Hematopoietic multipotent progenitor cell treated with erythropoietin and hydrocortisone succinate and interleukin-3 and kit ligand, for 6 days (in vitro differentiated cells): ENCODE measurements at places on chromosomes 1 and 21.

DNA sequence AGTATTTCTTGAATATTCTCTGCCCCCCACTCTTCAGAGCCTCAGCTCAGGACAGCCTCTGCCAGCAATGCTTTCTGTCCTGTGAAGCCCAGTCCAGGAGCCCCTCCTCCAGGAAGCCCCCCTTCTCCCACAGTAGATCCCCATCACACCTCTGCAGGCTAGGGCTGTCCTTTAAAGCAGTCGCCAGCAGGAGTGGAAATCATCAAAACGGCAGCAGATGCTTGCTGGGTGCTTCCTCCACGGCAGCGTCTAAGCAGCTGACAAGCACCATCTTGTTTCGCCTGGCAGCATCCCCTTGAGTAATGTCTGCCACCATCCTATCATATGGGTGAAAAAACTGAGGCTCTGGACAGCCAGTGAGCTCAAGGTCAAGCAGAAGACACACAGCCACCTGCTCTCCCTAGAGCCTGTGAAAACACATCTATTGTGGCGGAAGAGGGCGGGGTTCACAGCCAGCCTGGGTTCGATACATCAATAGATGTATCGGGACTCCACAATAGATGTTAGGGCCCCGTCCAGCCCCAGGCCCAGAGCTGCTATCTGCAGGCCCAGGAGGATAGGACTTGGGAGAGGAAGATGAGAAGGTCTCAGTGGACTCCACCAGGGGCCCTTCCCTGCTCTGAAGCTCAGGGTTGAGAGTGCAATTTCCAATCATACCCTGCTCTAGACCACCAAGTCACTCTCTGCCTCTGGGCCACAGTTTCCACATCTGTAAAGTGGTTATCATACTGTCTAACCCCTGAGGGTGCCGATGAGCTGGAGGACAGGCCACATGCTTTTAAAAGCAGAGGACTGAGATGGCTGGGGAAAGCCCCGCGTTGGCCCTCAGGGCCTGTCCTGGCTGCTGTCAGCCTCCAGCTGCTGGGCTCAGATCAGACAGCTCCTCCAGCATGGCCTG, 17.5 kb downstream of the RUNX3 start:
- no peak for DNase-seq

GRCh38 chr1:169941982-169942830, 48.5 kb upstream of the SCYL3 start:
- DNase-seq, result no peak

DNA sequence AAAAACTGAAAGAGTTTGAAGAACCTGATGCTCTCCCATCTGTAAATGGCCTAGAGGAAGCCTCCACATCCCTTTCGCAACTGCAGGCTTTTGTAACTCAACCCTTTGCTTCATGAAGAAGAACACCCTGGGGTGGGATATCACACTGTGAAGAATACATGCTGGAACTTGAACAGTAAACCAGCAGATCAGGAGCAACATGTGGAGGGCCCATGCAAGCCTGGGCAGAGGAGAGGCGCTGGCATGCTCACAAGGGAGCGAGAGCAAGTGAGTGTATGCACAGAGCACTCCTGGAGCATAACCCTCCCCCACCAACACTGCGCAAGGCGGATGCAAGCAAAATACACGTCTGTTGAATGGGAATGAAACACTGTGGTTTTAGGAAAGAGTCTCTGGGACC, 24.6 kb upstream of the SPAG17 start:
- peak; percentile 4 for DNase-seq

- DNase-seq, result no peak
Observed at GRCh38 chr1:180282401-180283044, 52.5 kb downstream of the LHX4 start.

DNA sequence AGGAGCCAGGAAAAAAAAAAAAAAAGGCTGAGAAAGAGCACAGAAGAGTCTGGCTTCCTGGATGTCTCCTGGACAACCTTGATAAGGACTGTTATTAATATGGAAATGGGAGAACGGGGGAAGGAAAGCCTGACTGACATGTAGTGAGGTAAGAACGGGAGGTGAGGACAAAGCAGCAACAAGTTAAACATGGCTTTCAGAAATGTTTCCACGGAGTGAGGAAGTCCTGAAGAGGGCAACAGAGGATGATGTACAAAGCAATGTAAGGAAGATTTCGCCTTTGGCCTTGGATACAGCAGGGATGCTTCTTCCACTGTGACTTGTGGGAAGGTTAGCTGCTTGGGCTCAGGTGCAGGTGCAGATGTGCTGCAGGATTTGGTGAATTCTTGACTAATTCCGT, 11.9 kb upstream of the NIBAN1 start:
- peak; percentile 44 for DNase-seq

DNA sequence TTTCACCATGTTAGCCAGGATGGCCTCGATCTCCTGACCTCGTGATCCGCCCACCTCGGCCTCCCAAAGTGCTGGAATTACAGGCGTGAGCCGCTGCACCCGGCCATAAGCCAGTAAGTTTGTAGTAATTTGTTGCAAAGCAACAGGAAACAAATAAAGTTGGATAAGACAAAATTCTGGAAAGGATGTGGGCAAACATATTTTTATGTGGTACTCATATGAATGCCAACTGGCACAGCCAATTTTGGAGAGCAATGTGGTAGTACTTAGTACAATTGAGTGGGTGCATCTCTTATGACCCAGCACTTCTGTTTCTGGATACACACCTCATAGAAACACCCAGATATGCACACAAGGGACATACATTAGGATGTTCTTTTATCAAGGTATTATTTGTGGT, 8.4 kb upstream of the IL12RB2 start:
- no peak for DNase-seq

DNA sequence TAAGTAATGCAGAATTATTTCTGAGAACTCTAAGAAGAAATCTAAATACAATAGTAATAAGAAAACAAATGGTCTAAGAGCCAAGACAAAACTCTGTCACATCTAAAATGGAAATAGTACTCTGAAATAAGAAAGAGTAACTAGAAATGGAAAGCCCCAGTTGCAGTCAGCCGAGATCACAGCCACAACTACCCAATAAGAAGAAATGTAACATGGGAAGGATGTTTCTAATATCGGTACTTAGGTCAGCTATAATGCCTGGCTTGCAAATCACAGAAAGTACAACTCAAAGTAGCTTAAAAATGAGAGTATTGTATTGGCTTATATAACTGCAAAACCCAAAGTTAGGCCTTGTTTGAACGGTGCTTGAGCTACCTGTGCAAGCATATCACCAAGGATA, 58.6 kb upstream of the USP25 start:
- DNase-seq, result no peak

GRCh38 chr1:228147768-228148167, 2.0 kb upstream of the GJC2 start:
- DNase-seq, result no peak

GRCh38 chr1:213858581-213858980, 129.2 kb upstream of the PROX1 start:
- DNase-seq, result no peak

GRCh38 chr1:168947041-168947440, 159.4 kb upstream of the ATP1B1 start:
- DNase-seq, result no peak

DNA sequence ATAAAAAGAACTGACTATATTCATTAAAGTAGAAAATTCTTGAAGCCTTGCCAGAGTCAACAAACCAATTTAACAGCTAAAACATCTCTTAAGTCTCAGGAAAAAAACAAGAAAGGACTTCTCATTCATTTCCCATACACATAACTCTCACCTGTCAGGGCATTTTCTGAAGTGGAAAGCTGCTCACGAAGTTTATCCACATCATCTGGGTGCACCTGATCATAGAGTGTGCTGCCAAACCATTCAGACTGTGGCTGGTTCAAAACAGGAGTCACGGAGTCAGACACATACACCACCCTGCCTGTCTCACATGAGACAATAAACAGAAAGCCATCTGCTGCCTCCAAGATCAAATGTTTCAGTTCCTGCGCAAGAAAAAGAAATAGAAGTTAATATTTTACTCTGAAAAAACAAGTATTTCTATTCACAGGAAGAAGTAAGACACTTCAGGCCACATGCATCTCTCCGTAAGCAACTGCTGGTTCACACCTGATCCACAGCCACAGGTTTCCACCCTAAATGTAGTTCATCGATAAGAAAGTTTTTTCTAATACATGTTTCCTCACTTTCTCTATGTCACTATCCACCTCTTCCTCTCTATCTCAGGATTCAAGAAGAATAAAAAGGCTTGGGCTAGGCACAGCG, 28.2 kb upstream of the CTSK start:
- no peak for DNase-seq

GRCh38 chr1:224392411-224393249, 36.0 kb downstream of the CNIH4 start:
- peak; percentile 90 for DNase-seq

DNA sequence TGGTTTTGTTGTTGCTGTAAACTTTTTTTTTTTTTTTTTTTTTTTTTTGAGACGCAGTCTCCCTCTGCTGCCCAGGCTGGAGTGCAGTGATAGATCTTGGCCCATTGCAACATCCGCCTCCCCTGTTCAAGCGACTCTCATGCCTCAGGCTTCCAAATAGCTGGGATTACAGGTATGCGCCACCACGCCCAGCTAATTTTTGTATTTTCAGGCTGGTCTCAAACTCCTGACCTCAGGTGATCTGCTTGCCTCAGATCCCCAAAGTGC, 78.9 kb upstream of the SLC45A1 start:
- no peak for DNase-seq

- no peak for DNase-seq
Observed at GRCh38 chr1:6037338-6037762, 8.3 kb upstream of the KCNAB2 start.

GRCh38 chr1:18794561-18794960, 64.9 kb downstream of the TAS1R2 start:
- no peak for DNase-seq

GRCh38 chr1:52659851-52660596, 27.1 kb downstream of the SHISAL2A start:
- no peak for DNase-seq

- no peak for DNase-seq
Observed at GRCh38 chr1:215780139-215780538, 213.0 kb downstream of the KCTD3 start.

- DNase-seq, result peak; percentile 70
Observed at GRCh38 chr1:231971397-231972110, 345.0 kb downstream of the DISC1 start.

GRCh38 chr1:26027716-26028489, 6.3 kb downstream of the EXTL1 start:
- no peak for DNase-seq

- DNase-seq, result no peak
Observed at GRCh38 chr1:29251164-29252124, 15.1 kb downstream of the PTPRU start.

DNA sequence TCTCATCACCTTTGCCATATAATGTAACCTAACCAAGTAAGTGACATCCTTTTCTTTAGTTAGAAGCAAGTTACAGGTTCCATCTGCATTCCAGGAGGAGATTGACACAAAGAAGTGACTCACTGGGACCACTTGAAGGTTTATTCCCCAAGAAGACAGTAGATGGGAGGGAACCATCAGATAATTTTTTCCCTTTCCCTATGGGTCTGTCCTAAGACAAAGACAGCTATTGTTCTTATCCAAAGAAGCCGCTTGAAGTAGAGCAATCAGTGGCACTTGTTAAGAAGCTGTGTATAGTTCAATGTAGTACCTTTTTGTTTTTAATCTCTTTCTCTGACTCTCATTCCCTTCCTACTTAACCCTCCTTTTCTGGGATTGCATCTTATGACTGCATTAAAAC, 139.9 kb upstream of the B3GALT2 start:
- no peak for DNase-seq

DNA sequence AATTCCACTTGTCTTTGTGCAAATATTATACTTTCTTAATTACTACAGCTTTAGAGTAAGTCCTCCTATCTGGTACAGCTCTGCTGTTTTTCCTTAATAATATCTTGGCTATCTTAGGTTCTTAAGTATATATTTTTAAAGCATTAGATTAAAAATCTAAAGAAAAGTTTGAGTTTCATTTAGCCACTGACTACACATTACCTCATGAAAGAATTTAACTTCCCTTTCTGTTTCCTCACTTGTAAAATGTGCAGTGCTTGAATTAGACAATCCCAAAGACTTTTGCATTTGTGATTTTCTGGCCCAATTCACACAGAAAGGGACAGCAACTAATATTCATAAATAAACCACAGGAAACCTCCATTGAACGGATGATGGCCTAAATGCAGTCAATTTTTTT, 126.4 kb upstream of the SAMSN1 start:
- no peak for DNase-seq

GRCh38 chr1:74693473-74693872, 19.9 kb upstream of the ERICH3 start:
- no peak for DNase-seq

DNA sequence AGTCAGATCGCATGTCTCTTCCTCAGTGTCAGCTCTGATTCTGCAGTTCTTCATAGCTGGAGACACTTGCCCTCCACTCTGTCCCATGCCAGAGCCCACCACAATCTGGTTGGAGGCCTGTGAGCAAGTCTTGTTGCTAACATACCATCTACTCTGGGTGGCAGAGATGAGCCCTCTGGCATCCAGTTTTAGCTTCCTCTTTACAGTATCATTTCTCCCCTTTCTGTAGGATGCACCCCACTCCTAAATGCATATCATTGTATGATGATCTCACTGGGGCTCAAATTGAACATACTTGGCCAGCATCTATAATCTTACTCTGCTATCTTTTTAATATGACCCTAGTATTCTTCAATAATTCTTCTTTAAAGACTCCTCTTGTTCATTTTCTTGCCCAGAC, 16.9 kb downstream of the PCNX2 start:
- DNase-seq, result no peak

DNA sequence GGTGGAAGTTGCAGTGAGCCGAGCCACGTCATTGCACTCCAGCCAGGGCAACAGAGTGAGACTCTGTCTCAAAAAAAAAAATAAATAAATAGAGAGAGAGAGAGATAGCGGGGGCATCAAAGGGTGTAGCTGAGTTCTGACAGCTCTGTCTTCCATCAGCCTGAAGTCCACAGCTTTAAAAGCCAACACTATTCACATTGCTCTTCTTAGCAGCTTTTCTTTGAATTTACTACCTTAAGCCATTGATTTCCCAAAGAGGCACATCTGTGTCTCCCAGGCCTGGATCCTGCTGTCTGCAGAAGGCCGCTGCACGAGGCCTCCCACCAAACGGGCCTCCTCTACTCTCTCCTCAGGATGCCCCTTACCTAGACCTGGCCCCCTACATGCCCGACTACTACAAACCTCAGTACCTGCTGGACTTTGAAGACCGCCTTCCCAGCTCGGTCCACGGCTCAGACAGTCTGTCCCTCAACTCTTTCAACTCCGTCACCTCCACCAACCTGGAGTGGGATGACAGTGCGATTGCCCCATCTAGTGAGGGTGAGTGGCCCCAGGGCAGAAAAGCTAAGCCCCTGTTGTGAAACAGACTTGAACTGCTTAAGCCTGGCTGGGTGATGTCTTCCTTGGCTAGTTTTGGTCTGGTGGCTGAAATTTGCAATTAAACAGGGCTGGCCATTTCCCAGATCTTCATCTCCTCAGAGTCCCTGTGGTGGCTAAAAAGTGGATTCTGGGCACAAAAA, 16.5 kb upstream of the SLC25A34 start:
- peak; percentile 18 for DNase-seq

GRCh38 chr1:88698140-88698539, 14.1 kb downstream of the PKN2 start:
- no peak for DNase-seq

GRCh38 chr1:205189131-205189530, 22.4 kb downstream of the DSTYK start:
- no peak for DNase-seq
